Lung (tissue), 17 donors: ENCODE measurements at places on chromosomes 2 and 18.

GRCh38 chr18:31250902-31251301, 67.1 kb upstream of the DSG1 start:
- H3K27ac ChIP-seq = no peak overlapping the region
- no peaks in the 10 kb centered on the region for H3K36me3 ChIP-seq
- no peak overlapping the region for H3K4me3 ChIP-seq
- no peak for DNase-seq
- no peaks in the 10 kb centered on the region for H3K4me1 ChIP-seq

GRCh38 chr2:211955648-211956047, 583.0 kb downstream of the ERBB4 start:
- no peaks in the 10 kb centered on the region for H3K27me3 ChIP-seq
- no peak overlapping the region for H3K27ac ChIP-seq
- H3K4me3 ChIP-seq = no peak overlapping the region
- no peaks in the 10 kb centered on the region for H3K4me1 ChIP-seq
- H3K36me3 ChIP-seq = no peaks in the 10 kb centered on the region

DNA sequence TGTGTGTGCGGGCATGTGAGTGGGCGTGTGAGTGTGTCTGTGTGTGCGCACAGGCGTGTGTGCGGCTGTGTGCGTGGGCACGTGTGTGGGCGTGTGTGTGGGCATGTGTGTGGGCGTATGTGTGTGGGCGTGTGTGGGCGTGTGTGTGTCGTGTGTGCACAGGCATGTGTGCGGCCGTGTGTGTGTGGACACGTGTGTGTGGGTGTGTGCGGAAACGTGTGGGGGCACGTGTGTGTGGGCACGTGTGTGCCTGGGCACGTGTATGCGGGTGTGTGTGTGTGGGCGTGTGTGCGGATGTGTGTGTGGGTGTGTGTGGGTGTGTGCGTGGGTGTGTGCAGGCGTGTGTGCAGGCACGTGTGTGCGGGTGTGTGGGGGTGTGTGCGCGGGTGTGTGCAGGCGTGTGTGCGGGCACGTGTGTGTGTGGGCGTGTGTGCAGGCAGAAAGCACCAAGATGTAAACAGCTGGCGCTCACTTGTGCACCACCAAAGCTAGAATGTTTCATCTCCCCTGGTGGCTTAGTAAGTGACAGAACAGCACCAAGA, 31.2 kb upstream of the ALKAL2 start:
- H3K4me3 ChIP-seq = no peak overlapping the region
- no peaks in the 10 kb centered on the region for H3K36me3 ChIP-seq
- no peaks in the 10 kb centered on the region for H3K27me3 ChIP-seq
- H3K27ac ChIP-seq = no peak overlapping the region

DNA sequence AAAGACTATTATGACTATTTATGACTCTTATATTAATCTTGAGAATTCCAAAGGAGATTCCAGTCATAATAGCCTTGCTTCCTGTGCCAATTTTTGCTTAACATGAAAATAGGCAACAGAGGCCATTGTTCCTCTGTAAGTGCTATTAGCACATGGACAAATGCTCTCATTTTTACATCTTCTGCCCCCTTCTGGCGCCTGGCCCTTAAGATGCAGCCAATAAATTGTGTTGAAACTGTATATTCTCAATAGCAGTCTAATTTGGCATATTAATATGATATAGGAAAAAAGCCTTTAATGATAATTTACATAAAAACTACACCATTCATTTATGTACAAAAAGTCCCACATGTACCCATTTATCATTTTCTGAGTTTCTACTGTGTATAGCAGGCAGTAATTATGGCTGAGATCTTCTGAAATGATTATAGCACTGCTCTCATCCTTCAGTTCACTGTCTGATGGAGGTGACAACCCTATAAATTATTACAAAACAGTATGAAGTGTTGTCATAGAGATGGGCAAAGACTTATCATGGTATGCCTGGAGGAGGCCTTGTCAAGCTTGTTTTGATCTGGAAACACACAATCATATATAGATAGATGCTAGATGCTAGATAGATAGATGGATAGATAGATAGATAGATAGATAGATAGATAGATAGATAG, 613.3 kb downstream of the TSN start:
- H3K4me3 ChIP-seq = no peak overlapping the region
- no peaks in the 10 kb centered on the region for H3K4me1 ChIP-seq
- DNase-seq = no peak
- H3K27ac ChIP-seq = no peak overlapping the region

GRCh38 chr2:196275646-196276352, 104.4 kb upstream of the STK17B start:
- H3K27ac ChIP-seq = no peak overlapping the region
- peaks cover 4% of the 10 kb centered on the region for H3K4me1 ChIP-seq
- DNase-seq = no peak
- no peaks in the 10 kb centered on the region for H3K27me3 ChIP-seq
- H3K4me3 ChIP-seq = no peak overlapping the region

DNA sequence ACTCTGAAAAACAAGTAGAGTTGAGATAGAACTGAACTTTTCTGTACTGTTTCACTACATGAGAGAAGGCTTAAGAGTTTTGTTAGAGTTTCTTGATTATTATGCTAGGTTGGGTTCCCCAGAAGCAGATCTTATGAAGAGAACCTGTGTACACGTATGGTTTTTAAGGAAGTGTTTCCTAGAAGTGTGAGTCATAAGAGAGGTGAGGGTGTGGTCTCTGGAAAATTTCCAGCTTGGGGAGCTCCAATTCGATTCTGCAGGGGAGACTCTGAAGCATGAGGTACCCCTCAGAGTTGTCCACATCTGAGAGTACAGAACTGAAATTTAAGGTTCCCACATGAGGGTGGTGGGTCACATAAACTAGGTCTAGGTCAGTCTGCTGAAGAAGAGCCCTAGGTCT, 83.3 kb upstream of the MAP2 start:
- no peaks in the 10 kb centered on the region for H3K36me3 ChIP-seq
- H3K4me3 ChIP-seq = no peak overlapping the region
- no peaks in the 10 kb centered on the region for H3K27me3 ChIP-seq
- H3K4me1 ChIP-seq = no peaks in the 10 kb centered on the region
- H3K27ac ChIP-seq = no peak overlapping the region
